Eye (tissue), 1 donor: ENCODE measurements at places on chromosomes 2 and 18.

- DNase-seq: peak; percentile 80
These were observed 459.8 kb upstream of the FSIP2 start for GRCh38 chr2:185278761-185279160.

DNA sequence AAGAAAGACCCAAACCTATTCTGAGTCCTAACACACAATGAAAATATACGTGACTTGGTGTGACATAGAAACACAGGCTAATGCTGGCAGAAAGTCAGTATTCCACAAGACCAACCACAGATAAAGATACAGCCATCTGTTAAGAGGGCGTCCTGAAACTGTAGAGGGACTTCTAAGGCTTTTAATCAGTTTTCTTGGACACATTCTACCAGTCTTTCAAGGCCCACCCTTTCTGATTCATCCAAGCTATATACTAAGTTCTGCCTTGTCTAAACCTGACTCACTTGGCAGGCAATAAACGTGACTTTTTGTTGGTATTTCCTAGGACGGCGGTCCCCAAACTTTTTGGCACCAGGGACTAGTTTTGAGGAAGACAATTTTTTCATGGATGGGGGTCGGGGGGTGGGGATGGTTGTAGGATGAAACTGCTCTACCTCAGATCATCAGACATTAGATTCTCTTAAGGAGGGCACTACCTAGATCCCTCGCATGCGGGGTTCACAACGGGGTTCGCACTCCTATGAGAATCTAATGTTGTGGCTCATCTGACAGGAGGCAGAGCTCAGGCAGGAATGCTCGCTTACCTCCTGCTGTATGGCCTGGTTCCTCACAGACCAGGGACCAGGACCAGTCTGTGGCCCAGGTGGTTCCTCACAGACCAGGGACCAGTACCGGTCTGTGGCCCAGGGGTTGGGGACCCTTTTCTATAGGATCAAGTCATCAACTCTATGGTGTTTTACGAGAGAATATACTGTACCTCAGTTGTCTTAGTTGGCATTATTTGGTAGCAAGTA, 61.4 kb downstream of the SP3 start:
- DNase-seq: no peak

GRCh38 chr2:184261818-184262217, 336.5 kb upstream of the ZNF804A start:
- no peak for DNase-seq

- no peak for DNase-seq
These were observed 126.0 kb downstream of the LPIN1 start for GRCh38 chr2:11872247-11872947.

DNA sequence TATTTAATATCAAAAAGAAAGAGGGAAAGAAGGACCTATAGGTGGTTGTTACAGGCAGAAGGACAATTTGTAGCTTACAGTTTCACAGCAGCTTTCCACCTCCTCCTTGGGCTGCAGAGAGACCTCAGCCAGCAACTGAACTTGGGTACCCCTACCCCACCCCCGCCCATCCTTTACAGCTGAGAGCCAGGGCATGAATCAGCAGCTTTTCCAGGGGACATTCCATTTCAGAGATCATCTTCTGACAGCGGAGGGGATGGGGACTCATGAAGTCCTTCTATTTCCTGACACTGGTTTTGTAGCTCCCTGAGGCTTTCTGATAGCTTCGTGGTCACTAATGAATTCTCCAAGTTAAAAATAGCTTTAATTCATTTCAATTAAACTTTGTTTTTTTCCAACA, 96.4 kb downstream of the ITGB1BP1 start:
- DNase-seq: no peak

DNA sequence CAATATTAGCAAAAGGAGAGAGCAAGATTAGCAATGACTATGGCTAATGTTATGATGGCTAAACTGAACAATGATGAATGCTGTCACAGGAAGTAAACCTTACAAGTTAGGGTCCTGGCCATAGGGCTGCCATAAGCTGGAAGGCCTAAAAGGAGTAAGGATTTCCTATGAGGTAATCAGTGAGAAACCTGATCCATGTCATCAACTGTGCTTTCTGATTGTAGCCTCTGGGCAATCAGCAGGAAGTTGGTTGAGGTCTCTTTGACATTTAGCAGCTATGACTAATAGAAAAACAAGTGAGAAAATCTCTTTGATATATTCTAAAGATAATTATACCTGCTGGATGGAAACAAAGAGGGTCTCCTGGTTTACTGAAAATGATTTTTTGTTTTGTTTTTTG, 193.0 kb downstream of the RAB3GAP1 start:
- peak; percentile 9 for DNase-seq

DNA sequence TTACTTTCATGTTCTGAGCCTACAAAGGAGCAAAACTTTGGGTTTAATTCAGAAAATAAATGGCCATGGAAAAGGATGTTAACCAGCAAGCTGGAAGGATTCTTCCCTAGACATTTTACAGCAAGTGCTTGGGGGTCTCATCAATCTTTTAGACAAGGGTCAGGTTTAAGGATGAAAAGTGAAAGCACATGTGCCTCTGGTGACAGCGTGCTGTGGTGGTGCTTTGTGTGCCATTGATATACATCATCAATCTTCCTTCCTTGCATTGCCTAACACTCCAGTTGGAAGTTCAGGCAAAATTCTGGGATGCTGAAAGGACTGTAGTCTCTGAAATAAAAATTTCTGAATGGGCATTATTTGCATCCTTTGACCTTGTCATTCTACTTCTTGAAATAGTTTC, 171.2 kb downstream of the KCNE4 start:
- DNase-seq: no peak

GRCh38 chr2:30403592-30404312, 43.3 kb upstream of the LCLAT1 start:
- DNase-seq: no peak

DNA sequence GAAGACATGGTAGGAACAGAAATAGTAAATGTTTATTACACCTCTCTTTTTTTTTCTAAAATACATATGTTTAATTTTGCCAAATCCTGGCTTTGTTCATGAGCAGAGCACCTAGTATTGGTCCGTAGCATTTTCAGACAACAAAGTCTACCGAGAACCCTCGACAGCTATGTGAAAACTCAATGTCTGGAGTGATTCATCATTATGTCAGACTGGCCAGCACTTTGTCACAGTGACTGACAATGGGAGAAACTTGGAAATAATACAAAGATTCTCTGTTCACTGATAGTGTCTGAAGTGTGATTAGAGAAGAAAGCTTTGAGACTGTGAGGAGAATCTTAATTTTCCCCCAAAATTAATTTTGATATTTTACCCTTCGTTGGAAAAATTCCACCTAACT, 143.0 kb downstream of the HNMT start:
- DNase-seq: no peak

GRCh38 chr18:76475450-76476194, 19.4 kb downstream of the ZNF516 start:
- DNase-seq: no peak

- DNase-seq: peak; percentile 24
These were observed 68.9 kb upstream of the EFEMP1 start for GRCh38 chr2:55992455-55992854.

DNA sequence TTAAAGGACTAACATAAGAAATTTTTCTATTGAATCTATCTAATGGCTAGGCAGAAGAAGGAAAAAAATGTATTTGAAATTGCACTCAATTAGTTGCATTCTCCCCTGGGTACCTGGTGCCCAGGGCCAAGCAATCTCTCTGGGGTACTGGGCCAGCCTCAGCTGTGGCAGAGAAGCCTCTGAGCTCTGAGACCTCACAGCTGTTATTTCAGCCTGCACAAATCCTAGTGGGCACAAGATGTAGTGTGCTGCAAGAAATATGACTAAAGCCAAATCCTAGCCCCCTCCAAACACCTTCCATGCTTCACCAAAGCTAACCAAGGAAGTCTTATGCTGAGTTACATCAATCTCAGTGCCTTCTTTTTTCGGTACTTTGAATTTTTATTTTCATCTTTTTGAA, 478.4 kb downstream of the STK39 start:
- no peak for DNase-seq

DNA sequence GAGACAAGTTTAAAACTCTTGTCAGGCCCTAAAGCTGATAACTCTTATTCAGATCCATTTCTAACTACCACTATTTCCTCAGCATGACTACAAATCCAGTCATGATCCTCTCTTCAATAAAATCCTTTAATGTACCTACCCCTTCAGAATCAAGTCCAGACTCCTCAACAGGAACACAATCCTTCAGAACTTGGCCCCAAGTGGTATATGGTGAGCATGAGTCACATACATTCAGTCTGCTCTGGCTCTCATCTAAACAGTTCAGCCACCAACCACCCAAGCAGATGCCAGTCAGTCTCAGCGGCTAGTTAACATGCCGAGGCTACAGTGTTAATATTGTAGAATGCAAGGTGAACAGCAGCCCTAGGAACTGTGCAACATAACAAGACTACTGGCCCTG, 9.7 kb downstream of the LMAN2L start:
- DNase-seq: no peak

GRCh38 chr2:191483117-191483516, 194.8 kb upstream of the NABP1 start:
- no peak for DNase-seq

- no peak for DNase-seq
These were observed 229.1 kb downstream of the RTP5 start for GRCh38 chr2:242098445-242099128.

- no peak for DNase-seq
These were observed 21.9 kb downstream of the TRABD2A start for GRCh38 chr2:84858937-84859336.

- DNase-seq: no peak
These were observed 292.0 kb upstream of the LRP1B start for GRCh38 chr2:142422769-142423168.

GRCh38 chr2:217935901-217936684, 66.7 kb downstream of the TNS1 start:
- DNase-seq: no peak

DNA sequence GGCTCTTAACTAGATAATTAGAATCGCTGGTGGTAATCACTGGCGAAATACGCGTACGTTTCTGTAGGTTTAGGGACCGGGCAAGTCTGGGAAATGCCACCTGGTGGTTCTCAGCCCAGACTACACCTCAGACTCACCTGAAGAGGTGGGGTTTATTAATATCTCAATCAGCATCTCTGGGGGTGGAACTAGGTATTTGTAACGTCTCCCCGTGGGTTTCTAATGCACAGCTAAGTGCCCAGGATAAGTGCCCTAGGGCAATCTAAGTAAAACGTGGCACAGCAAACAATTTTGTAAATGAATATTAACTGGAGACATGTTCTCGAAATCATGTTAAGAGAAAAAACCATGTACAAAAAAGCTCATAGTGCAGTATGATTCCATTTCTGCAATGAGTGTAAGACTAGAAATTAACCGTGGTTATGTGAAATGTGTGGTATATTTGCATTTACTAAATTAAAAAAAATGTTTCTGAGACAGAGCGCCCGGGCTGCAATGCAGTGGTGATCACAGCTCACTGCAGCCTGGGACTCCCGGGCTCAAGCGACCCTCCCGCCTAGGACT, 760 bp upstream of the CNOT11 start:
- no peak for DNase-seq

DNA sequence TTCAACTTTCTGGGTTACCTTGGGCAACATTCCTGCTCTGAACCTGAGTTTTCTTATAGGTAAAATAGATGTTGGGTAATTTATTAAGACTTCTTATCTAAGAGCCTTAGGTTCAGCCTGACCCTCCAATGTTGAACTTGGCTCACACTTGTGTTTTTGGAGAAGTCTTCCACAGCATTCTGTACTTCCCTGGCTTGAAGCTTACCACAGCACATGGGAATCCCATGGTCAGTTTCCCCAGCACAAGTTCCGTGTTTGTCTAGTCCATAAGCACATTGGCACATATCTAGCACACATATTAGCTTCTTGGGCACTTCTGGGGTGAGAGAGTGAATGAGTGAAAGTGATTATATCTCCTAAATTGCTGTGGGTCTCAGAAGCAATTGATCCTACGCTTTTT, 782.5 kb upstream of the HS6ST1 start:
- DNase-seq: no peak

DNA sequence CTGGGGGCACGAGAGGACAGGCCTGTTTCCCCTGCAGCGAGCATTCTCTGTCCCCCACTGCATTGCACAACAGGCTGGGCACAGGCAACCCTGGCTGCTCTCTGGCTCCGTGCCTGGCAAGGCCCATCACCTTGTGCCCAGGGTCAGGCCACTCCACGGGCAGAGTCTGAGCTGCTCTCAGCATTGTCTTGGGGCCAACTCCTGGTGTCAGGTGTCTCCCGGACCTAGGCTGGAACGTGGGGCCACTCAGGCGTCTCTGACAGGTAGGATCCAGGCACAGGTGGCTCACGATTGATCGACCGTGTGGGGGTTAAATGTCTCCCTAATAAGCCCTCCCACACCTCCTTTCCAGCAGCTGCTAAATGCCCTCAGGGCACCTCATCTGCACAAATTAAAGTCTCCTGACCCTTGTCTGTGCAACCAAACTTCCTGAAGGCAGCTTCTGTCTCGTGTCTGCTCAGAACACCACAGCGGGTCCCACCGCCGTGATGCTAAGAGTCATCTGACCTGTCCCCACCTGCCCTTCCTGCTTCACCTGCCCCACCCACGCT, 66.6 kb upstream of the GPC1 start:
- no peak for DNase-seq

- no peak for DNase-seq
These were observed 28.0 kb downstream of the CROCC2 start for GRCh38 chr2:240933966-240934700.

GRCh38 chr2:119485336-119486110, 38.8 kb downstream of the SCTR start:
- DNase-seq: no peak

DNA sequence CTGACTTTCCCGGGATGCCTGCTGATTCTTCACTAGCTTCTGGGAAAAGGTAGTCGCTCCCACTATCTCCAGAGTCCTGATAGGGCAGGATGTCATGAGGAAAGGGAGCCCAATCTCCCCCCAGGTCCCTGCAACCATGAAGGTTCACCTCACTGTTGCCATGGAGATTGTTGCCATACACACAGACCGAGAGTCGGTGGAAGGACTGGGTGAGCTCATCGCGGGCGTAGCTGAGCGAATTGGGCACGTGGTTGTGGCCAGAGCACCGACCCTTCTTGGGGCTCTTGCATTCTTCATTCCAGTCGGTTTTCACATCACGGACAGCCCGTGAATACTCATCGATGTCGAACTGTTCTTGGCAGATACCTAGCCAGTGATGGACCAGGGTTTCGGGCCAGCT, 97.4 kb downstream of the MEP1B start:
- no peak for DNase-seq

- no peak for DNase-seq
These were observed 649.4 kb downstream of the TDRD15 start for GRCh38 chr2:21773168-21773567.

GRCh38 chr2:107111623-107112022, 225.7 kb upstream of the ST6GAL2 start:
- no peak for DNase-seq

GRCh38 chr2:46849721-46850556, 65.7 kb downstream of the MCFD2 start:
- peak; percentile 59 for DNase-seq

- no peak for DNase-seq
These were observed 776.8 kb downstream of the CCDC85A start for GRCh38 chr2:56960581-56960980.
